A673 (cell line): ENCODE measurements at places on chromosomes 16 and 17.

- DNase-seq, result no peak
These were observed 2.1 kb downstream of the MPO start for GRCh38 chr17:58278661-58279015.

GRCh38 chr17:44942456-44942855, 5.1 kb downstream of the KIF18B start:
- DNase-seq, result no peak

DNA sequence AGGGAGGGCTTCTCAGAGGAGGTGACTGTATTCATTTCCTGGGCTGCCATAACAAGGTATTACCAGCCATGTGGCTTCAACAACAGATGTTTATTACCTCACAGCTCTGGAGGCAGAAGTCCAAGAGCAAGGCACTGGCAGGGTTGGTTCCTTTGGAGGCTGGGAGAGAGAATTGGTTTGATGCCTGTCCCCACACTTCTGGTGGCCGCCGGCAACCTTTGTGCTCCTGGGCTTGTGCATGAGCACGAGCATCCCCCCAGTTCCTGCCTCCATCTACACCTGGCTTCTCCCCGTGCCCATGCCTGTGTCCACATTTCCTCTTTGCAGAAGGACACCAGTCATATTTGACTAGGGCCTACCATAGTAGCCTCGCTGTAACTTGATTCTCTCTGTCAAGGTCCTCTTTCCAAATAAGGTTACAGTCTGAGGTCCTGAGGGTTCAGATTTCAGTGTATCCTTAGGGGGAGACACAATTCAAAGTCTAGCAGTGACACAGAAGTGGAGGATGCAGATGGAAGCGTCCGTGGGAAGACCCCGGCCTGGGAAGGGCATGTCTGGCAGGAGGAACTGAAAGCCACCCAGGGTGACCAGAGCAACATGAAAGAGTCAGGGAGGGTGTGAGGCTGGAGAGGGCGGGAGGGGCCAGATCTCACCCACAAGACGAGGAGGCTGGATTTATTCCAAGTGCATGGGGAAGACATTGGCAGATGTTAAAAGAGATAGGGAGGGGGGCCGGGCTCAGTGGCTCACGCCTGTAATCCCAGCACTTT, 188.2 kb upstream of the HSBP1 start:
- no peak for DNase-seq

- DNase-seq, result no peak
These were observed 206.8 kb downstream of the PRKCA start for GRCh38 chr17:66508896-66509844.

GRCh38 chr17:65049085-65049756, 7.3 kb downstream of the GNA13 start:
- DNase-seq, result no peak

- DNase-seq, result no peak
These were observed 7.1 kb downstream of the MCRIP1 start for GRCh38 chr17:81825841-81826466.

DNA sequence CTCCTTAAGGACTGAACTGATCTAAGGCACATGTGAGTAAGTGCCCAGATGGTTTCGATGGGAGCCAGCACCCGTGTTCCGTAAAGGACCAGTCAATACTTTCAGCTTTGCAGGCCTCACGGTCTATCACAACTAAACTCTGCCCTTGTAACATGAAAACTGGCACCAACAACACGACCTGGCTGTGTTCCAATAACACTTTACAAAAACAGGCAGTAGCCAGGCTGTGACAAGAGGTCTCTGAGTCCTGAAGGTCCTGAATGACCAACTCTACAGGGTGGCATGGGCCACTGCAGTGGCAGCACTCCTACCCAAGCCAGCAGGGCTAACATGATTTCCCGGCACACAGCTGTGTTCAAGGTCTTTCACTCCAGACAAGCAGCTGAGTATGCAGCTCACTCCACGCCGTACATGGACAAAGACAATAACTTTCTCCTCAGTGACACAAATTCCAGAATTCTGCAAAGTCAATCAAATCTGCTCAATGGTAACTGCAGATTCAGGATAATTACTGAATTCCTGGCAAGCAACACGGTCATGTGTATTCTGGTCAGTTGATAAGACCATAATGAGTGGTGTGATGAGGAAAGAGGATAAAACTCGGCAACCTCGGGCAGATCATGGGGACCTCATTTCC, 15.3 kb downstream of the NPLOC4 start:
- no peak for DNase-seq

DNA sequence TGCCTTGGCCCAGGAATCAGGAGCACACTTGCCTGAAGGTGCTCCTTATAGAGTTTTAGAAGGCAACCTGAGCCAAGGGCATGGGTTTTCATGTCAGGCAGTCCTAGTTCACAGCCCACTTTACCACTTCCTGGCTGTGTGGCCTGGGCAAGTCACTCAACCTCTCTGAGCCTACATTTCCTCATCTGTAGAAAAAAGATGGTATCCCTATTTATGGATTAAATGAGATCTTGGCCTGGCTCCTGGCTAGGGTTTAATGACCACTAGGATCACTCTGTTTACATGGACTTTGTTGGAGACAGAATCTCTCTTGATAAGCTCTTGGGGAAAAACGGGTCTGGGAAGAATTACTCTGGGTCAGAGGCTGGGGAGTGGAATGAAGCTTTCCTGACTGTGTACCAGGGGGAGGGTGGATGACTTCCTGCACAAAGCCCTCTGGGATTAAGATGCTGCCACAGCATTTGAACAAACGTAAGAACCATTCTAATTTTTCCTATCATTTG, 2.3 kb downstream of the MT2A start:
- no peak for DNase-seq

GRCh38 chr17:47131761-47132160, 57.3 kb downstream of the CDC27 start:
- DNase-seq, result no peak

DNA sequence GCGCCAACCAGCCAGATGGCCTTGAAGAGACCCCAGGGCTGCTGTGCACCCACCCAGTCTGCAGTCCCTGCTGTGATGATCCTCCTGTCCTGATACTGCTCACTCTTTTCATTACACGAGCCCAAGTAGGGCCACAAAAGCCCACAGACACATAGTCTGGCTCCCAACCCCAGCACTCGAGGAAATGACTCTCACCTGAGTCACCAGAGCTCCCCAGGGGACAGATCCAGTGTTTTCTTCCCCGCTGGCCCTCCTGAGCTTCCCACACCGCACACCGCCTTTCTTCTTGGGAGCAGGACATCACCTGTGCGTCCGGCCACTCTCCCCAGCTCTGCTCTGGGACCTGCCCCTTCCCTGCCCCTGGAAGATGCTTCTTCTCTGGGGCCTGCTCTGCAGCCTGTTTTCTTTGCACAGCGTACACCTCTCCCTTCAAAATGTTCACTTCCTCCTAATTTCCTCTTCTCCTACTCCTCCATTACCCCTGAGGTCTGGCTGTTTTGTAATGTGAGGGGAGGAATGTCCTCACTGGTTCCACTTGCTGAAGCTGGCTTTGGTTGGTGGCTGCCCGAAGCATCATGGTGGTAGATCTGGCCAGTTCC, 2.0 kb upstream of the SCN4A start:
- DNase-seq, result no peak

- peak; percentile 51 for DNase-seq
These were observed 601 bp upstream of the RFWD3 start for GRCh38 chr16:74667255-74667700.

DNA sequence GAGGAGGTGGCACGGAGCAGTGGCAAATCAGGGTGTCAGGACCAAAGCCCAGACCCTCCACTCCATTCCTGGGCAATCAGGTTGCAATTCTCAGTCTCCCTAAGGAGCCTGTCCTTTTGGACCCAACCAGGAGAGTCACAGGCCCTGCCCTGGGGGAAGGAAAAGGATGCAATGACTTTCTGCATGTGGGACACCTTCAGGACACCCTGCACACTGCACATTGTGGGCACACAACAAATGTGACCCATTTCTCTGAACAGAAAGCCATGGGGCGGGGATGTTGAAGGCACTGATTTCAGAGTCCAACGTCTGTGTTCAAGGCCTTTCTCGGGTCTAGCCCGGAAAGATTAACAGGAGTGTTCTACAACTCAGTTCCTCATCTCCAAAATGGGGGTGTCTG, 286.2 kb upstream of the FOXF1 start:
- no peak for DNase-seq

DNA sequence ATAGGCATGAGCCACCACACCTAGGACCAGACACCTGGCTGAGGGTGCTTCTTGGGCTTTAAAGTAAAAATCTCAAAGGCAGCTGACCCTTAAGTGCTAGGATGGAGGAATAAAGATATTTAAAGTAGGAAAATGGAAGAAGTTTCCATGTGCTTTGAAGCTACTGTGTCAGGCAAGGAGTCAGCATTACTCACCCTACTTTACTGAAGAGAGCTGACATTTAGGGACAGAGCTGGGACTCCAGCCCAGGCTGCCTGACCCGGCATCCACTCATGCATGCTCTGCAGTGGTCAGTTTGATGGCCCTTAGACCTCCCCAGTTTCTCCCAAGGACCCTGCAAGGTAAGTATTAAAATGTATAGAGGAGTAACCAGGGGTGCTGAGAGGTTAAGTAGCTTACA, 124.7 kb upstream of the PLCG2 start:
- no peak for DNase-seq

- DNase-seq, result no peak
These were observed 80.0 kb downstream of the USP32 start for GRCh38 chr17:60311936-60312335.

- DNase-seq, result no peak
These were observed 204.9 kb downstream of the LGALS9B start for GRCh38 chr17:20262226-20263114.

- no peak for DNase-seq
These were observed 26.3 kb downstream of the TSC2 start for GRCh38 chr16:2074071-2074470.

DNA sequence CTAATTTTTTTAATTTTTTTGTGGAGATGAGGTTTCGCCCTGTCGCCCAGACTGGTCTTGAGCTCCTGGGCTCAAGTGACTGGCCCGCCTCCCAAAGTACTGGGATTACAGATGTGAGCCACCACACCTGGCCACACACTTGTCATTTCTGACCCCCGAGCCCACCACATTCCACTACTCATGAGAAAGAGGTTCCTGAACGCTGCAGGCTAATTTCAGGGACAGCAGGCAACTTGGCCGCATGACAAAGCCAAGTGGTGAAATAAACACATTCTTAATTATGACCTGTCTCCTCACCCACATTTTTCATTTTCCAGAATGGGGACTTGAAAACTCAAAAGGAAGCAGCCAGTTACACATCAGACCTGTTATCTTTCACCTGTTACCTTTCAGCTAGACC, 114.5 kb downstream of the ABCC6 start:
- DNase-seq, result no peak

GRCh38 chr17:55038291-55038690, 69.7 kb downstream of the STXBP4 start:
- DNase-seq, result no peak

DNA sequence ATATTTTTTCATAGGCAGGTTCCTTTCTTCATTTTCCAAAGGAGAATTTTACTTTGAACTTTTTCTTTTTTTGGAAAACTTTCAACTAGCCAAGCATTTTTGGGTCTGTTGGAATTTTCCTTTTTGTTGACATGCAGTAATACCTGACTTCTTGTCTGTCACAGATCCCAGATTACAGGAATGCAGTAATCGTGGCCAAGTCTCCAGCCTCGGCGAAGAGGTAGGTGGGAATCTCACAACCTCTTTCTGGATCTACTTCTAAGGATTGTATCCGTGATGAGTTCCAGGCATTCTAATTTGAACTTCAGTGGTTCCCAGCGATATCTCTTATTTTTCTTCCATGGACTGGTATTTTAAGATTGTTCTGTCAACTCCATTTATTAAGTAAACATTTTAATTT, 31.7 kb downstream of the PRPSAP2 start:
- no peak for DNase-seq

GRCh38 chr17:58617563-58617962, 74.3 kb downstream of the TEX14 start:
- DNase-seq, result no peak

DNA sequence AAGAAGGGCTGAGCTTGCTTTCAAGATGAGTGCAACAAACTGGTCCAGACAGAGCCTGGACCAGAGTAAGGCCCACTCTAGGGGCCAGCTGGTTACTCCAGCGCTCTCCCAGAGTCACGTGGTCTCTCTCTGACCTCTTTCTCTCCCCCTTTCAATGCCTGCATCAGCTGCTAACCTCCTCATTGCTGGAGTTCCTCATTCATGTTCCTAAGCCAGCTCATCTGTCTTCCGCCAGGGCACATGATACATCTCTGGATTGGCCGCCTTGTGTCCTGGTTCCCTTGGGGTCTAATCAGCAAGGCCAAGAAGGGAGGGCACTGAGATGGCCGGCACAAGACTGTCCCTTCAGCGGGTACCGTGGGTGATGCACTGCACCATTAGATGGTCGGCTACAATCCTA, 26.9 kb upstream of the ZFP90 start:
- no peak for DNase-seq

DNA sequence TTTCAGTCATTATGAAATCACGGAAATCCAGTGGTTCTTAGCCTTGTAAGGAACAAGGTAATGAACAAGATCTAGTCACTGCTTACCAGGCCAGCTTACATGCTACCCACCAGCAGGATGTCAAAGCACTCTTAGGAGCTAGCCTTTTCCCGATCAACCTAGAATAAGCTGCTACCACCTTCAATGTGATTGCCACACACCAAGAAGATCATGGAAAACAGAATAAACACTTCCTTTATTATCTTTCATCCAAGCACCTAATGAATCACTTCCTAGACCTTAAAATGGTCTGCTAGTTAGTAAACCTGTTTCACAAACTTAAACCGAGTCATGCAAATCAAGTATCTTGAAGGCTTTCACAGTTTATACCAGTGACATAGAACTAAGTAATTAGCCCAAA, 5.0 kb downstream of the BBS2 start:
- DNase-seq, result no peak

GRCh38 chr17:42312285-42313130, 24.2 kb downstream of the STAT5A start:
- peak; percentile 73 for DNase-seq

GRCh38 chr16:66952430-66953110, 8.5 kb upstream of the CES3 start:
- DNase-seq, result no peak

DNA sequence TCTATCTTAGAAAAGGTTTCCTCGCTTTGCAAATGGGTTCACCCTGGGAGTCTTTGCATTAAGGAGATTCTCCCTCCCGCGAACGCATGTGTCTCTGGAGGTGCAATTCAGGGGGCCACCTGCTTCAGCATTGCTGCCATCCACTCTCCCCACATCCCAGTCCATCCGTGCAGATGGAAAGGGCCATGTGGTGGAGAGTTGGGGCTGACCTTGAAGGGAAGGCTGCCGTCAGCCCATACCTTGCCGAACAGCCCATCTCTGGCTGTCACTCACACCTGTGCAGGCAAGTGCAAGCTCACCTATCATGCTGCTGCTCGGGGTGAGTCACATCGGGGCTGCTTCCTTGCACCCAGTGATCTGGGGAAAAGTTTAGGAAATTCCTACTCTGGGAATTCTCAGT, 106.1 kb downstream of the ZNF423 start:
- no peak for DNase-seq

- no peak for DNase-seq
These were observed 9.5 kb upstream of the AMZ2 start for GRCh38 chr17:68238164-68238870.
